ENCODE measurements at places on chromosomes 2 and 18.

GRCh38 chr2:241951920-241952319 is 82.4 kb downstream of the RTP5 start:
- no peak for DNase-seq

- DNase-seq = no peak
Measured at GRCh38 chr2:88606371-88607030, 20.8 kb downstream of the EIF2AK3 start.

GRCh38 chr2:205660521-205661124 is 21.7 kb upstream of the NRP2 start:
- DNase-seq = no peak

DNA sequence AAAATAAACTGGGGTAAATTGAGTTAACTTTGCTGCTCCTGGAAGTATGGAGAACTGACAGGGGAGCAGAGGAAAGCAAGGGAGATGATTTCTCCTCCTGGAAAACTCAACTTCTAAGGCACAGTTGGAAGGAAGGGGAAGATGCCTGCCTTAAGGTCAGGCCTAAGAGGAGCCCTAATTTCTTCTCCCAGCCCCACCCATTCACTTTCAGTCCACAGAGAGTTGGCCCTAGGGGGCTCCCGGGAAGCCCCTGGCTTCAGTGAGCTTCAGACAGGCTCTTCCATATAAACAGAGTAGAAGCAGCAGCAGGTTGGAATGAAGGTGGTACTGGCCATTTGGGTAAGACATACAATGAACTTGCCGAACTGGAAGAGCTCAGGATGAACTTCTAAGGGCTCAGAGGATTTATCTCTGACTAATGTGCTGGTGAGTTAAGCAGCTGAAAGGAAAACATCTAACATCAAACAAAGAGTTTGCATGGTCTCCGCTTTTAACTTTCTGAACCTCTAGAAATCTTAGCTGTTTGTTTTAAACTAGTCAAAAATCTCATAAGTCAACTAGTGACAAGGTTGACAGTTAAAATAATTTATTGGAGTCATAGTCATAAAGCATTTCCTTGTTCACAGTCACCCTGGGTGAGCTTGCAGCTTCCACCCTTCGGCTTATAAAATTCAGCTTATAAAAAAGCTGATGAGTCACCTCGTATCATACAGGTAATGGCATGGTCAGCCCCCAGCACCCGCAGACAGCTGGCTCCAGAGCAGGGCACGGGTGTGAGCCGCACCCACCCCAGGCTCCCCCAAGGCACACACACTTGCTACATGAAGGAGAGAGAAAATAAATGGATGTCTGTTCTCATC is 9.8 kb downstream of the MALL start:
- no peak for DNase-seq

DNA sequence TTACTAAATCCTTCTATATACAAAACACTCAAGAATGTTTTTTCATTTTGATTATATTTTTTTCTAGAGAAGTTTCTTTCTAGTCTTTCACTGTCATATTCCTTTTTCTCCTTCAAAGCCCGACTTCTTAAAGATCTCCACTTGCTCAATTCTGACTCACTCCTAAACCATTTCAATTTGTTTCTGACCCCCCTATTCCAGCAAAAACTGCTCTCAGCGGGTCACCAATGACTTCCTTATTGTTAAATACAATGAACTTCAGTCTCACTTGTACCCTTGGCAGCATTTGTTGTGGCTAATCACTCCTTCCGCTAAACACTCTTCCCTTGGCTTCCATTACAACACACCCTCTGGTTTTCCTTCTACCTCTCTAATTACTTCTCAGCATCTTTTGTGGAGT is 111.1 kb upstream of the RBBP8 start:
- DNase-seq = no peak

DNA sequence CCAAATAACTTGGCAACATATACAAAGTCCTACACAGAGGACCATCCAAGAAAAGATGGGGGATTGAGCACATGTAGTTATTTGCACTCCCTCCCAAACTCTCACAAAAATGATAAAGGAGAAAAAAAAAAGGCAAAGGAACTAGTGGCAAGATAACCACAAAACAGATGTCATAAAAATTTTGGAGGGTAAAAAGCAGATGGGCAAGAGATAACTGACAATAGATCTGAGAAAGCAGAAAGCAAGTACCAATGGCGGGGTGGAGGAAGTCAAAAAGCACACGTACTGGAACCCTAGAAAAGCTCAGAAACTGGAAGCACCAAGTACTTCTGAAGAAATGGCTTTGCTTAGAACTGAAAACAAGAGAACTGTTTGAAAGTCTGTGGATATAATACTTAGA is 82.0 kb downstream of the WDPCP start:
- no peak for DNase-seq

DNA sequence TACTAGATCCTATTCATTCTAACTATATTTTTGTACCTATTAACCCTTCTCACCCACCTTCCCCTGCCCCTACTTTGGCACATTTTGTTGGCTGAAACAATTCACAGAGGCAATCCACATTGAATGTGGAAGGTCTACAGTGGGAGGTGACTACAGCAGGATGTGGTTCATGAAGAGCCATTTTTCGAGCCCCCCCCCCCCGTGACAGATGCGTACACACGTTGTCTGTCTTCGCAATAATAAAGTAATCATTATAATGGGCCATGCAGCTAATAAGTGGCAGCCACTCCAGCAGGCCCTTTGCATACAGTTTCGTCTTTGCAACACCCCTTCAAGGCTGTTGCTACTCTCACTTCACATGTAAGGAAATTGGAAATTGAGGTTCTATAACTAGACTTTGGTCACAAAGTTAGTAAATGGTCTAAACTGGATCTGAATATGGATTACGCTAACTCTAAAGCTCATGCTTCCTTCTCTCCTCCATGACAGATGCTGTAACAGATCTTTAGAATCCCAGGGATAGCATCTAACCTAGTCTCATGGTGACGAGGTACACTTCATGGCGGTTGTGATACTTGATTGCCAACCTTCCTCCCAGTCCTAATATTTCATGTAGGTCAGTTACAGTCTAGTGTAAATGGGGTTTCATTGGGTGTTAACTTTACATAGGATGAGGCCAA is 176.8 kb downstream of the MYCN start:
- no peak for DNase-seq

DNA sequence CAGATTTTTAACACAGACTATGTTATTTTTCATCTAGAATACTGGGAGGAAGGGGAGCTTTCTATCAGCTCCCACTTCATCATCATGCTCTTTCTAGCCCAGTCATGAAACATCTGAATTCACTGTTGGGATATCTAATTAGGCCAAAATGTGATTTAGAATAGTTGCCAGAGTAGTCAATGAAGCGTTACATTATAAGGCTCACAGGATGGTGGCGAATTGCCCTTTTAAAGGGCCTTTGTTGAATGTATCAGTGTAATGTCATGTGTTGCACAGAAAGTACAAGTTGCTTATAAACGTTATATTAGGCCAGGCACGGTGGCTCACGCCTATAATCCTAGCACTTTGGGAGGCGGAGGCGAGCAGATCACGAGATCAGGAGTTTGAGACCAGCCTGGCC is 45.6 kb downstream of the PDE1A start:
- no peak for DNase-seq

DNA sequence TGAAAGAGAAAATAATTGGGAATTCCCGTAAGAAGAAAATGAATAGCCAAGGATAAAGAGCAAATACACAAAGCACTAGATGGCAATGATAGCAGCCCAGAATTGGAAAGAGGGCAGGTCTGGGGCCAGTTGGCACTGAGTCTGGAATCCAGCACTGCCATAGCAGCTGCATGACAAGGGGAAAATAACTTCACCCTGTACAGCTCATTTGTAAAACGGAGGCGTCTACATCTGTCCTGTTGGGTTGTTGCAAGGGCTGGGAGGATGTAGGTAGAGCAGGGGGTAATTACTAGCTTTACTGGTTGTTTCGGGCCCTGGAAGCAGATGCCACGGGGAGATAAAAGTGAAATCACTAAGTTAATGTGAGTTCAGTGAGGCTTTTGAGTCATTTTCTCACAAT is 110.0 kb upstream of the RASGRP3 start:
- no peak for DNase-seq

DNA sequence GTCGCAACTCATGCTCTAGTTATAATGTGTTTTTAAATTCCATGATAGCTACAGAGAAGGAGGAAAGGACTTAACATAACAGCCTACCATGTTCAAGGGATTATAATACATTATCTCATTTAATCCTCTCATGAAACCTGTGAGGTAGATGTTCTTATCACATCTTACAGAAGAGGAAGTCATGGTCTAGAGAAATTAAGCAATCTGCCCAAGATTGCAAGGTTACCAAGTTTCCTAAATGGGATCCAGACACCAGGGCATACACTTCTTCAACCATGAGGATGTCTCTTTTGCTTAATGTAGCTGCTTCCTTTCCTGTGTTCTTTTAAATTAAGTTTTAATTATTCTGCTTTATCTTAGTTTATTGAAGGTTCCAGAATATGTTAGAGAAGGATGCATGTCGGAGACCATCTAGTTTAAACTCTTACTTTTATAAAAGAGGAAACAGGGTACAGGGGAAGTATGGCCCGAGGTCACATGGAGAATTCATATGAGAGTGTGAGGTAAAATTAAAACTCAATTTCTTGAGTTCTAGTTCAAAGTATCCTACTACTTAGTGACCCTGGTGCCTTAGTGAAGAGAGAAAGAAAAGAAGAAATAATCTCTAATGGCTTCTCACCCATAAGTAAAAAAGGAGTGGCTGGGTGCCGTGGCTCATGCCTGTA is 3.6 kb upstream of the IL1A start:
- DNase-seq = no peak

DNA sequence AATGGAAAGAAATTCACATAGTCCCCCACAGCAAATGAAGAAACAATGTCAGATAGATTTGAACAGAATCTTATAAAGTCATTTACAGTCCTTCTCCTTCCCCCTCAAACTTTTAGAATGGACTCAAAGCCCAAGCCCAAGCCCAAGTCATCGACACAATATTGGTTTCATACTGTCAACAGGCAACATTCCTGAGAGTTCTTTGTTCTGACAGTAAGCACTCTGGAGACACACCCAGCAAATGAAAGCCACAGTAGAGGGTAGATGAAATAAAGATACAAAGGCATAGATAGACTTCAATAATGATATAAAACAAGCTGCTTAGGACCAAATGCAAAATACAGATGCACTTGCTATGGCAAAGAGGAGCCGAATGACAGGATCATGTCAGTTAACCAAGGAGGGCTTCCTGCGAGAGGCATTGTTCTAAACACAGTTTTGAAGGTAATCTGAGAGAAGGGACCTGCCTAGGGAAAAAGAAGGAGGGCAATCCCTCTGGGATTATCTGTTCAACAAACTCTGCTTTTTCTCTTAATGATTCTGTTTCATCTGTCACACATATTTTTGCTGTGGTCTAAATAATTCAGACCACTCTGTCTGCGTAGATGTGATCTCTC is 97.1 kb upstream of the MAP4K3 start:
- no peak for DNase-seq

DNA sequence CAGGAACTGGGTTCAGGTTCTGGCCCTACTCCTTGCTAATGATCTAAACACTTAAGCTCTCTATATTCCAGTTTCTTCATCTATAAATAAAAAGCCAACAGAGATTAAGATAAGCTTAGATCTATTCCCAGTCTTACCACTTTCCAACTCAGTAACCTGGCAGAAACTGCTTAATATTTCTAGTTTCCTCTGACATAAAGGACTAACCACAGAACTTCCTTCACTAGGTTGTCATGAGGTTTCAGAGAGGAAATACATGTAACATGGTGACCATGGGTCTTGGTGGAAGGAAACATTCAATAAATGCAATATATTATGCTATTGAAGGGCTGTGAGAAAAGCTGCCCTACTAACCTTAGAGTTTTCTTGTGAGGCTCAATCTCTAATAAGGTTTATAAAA is 114.4 kb upstream of the PDE1A start:
- DNase-seq = no peak

DNA sequence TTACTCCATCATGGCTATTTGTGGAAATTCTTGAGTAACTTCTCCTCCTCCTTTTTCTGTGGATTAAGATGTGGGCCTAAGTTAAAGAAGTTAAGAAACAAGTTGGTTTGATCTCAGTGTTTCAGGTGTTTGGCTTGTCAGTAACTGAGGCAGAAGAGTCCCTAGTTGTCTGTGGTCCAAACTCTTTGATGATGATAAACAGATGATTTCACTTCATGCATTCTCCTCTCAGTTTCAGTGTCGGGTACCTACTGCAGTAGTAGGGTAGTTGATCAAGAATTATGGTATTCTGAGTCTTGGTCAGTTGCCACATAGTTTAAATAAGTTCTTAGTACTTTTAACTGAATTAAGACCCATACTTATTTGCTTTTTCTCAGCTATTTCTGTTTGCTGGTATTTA is 85.6 kb downstream of the NCOA1 start:
- no peak for DNase-seq

DNA sequence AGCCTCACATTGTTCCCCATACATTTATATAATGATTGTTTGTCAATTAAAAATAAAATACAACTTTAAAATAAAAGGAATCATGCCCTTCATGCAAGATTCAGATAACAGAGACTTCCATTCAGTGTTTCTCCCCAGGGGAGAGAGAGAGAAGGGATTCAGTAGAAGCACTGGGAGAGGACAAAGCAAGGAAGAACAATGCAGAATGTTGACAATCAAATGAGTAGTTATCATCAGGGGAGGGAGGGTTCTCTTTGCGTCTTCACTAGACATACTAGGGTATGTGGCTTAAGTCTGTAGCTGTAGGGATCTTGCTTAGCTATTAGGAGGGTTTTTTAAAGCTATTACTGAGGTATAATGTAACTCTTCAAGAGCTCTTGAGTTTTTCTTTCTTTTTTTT is 30.7 kb downstream of the FSHR start:
- DNase-seq = no peak

GRCh38 chr2:80854831-80855230 is 550.3 kb upstream of the LRRTM1 start:
- DNase-seq = no peak

DNA sequence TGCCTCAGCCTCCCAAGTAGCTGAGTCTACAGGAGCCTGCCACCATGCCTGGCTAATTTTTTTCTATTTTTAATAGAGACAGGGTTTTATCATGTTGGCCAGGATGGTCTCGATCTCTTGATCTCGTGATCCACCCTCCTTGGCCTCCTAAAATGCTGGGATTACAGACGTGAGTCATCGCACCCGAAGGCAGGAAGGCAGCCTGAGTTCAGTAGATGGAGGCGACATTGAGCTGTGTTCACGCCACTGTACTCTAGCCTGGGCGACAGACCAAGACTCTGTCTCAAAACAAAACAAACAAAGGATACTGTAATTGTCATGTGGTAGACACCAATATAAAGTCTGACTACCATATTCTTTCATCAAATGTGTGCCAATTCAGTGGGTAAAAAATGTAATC is 500.9 kb upstream of the DSEL start:
- DNase-seq = no peak

- peak; percentile 30 for DNase-seq
Measured at GRCh38 chr2:157874997-157875640, 1.0 kb downstream of the ACVR1 start.
